ENCODE measurements at places on chromosomes 6 and 20.

DNA sequence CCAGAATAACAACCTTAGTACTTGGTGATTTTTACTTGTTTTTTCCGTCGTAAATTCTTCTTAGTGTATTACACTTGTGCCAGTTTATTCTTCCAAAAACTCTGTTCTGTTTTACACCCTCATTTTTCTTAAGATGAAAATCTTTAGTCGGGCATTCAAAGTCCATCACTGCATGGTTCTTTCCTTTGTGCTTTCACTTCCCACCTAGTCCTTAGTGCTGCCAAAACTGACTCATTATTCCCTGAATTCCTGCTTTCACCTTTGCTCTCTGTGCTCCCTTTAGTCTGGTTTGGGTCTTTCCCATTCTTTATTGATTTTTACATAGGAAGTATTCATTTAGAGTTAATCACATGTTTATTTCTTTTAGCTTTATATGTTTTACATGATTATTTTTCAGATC is 3.3 kb downstream of the TRMT11 start:
- DNase-seq = no peak

DNA sequence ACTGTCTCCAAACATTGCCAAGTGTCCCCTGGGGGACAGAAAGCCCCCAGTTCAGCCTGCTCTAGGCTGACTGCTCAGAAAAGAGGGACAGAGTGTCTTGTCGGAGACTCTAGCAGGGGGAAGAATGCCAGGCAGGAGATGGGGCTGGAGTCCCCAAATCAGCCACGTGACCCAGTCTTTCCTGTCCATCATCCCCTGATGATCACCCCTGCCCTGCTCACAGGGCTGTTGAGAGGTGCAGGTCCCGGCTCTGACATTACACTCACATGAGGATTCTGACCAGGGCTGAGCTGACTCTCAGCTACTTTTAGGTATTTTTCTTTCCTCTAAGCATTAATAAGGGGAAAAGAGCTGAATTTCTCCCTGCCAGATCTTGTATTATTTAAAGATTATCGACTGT is 115.8 kb downstream of the SULF2 start:
- no peak for DNase-seq

DNA sequence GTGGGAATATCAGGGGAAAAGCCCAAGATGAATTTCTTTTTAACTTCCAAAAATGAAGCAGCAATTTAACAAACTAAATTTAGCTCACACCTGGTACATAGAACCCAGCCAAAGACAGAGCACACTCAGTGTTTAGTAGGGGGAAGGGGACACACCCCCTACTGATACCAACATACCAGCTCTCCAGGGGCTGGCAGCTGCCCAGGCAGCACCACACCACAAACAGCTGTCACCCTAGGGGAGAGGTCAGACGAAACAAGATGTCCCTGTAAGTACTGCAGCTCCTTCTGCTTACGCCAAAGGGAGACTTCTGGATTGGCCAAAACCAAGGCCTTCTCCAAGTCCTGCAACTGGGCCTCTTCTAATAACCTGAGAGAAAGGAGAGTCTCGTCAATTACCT is 26.0 kb downstream of the MDN1 start:
- DNase-seq = no peak

GRCh38 chr6:122676146-122676545 is 65.9 kb downstream of the PKIB start:
- DNase-seq = no peak

GRCh38 chr20:52168116-52168515 is 23.5 kb downstream of the ZFP64 start:
- DNase-seq = no peak

GRCh38 chr20:62254021-62254724 is 15.9 kb downstream of the OSBPL2 start:
- no peak for DNase-seq

- DNase-seq = no peak
Measured at GRCh38 chr6:44999066-44999465, 329.1 kb upstream of the RUNX2 start.

GRCh38 chr20:5150226-5151076 is 23.6 kb downstream of the CDS2 start:
- DNase-seq = peak; percentile 32

DNA sequence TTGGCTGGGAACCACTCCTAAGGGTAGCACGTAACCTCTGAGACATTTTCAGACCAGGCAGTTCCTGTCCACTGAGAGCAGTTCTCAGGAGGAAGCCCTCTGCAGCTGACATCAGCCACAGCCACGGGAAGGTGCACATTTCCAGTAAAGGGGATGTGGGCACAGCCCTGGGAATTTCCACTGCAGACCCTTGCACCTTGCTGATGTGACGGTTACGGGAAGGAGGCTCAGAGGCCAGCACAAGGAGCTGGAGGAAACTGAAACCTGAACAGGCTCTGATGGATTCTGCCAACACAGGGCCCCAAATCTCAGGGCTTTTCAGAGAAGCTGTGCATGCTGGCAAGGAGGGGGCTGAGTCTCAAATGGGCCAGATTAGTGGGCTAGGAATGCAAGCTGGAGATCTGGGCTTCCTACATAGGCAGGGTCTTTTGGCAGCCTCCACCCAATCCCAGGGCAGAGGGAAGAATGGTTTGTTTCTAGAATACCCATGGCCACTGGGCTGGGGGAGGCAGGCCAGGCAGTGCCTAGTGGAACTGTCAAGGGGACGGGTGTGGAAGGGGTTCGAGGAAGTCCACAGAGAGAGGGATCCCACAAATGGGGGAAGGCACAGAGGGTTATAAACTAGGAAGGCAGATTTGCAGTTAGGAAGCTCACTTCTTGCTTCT is 14.2 kb downstream of the EBF4 start:
- DNase-seq = no peak

GRCh38 chr6:130831607-130832006 is 4.4 kb downstream of the SMLR1 start:
- no peak for DNase-seq

DNA sequence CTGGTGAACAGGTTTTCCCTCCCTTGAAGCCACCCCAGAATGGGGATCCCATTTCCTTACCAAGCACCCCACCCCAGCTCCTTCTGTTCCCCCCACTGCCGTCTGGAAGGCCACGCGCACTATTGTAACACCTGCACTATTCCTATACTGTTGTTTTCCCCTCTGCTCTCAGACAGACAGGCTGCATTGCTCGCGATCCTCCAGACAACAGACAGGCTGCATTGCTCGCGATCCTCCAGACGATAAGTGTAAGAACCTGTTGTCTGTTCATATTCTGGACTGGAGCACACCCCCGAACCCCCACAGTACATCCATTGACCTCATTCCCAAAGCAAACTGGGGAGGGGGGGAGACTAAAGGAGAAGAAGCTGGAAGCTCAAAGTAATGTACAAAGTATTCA is 72.7 kb downstream of the LY86 start:
- no peak for DNase-seq

GRCh38 chr20:35742741-35743523 is 872 bp upstream of the RBM39 start:
- DNase-seq = peak; percentile 20

DNA sequence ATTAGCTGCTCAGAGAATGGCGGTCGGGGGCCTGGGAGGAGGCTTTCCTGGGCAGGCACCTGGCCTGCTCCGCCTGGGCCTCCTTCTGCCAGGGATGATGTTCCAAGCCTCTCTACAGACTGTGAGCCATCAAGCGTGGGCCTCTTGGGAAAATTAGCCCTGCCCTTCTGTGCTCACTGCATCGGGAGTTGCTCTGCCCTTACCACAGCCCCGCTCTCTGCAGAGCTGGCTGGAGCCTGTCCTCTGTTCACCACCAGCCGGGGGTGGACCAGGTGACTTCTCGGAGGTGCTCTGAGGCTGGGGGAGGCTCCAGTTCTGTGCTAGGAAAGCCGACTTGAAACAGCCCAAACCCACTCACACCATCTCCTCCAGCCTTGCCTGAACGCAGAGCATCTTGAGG is 24.2 kb downstream of the MDGA1 start:
- no peak for DNase-seq

DNA sequence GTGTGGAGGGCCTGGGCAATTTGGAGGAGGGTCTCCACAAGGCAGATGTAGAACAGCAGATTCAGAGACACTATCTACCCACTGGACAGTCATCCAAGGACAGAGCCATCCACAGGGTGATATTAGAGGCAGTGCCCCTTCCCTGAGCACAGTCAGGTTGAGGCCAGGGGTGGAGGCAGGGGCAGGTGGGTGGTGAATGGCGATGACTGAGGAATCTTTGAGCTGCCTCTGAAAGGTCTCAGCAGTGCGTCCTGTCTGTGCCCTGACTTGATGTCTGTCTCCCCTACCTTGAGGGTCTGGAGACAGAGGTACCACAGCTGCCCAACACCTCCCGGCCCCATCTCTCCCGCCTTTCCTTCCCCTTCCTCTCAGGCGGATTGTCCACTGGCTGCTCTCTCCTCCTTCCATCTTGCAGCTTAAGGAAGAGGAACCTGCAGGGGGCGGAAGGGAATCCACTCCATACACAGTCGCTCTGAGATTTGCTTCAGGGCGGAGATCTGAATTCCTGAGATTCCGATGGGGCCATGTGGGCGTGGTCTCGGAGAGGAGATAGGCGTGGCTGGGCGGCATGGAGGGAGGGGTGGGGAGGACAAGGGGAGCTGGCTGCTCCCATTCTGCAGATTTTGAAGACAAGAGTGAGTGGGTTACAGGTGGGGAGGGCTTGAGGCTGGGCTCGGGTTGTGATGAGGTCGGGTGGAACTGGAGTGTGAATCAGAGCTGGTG is 1.7 kb downstream of the MUCL3 start:
- DNase-seq = peak; percentile 66

- peak; percentile 57 for DNase-seq
Measured at GRCh38 chr20:24785141-24786110, 163.6 kb upstream of the CST7 start.

- DNase-seq = no peak
Measured at GRCh38 chr6:106630366-106630765, 988 bp downstream of the QRSL1 start.

DNA sequence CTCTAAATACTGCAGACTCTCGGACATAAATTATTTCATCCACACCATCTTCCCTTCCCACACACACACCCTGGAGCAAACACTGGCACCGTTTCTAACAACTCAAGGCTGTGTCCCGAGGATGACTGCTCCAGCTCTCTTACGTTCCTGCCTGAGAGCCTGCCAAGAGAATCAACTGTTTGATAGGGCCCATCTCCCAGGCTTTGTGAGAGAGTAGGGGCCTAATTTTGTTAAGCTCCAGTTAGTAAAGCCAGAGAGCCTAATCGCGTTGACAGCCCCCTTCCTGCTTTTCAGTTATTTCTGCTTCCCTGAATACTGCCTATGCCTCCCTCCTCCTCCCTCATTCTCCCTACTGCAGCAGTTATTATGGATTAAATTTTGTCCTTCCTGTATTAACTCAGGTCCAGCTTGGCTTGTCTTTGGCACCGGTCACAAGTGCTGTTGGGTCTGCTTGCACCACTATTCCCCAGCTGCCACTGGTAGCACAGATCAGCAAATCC is 118.1 kb upstream of the TMEM181 start:
- no peak for DNase-seq

DNA sequence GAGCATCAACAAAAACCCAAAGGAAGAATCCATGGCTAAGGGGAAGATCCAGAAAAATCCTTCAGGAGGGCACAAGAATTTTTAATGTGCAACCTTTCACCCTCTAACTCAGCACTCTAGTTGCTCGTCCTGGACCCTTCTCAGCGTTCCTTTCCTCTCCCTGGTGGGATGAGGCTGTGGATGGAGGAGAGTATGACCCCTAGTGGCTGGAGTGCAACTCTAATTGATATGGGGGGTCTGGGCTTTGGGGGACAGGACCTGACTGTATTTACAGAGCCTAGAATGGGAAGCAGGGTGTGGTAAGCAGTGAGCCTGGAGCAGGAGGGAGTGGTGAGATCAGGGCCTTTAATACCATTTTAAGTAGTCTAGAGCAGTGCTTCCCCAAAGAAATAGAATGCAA is 83.9 kb upstream of the CEP85L start:
- DNase-seq = no peak

DNA sequence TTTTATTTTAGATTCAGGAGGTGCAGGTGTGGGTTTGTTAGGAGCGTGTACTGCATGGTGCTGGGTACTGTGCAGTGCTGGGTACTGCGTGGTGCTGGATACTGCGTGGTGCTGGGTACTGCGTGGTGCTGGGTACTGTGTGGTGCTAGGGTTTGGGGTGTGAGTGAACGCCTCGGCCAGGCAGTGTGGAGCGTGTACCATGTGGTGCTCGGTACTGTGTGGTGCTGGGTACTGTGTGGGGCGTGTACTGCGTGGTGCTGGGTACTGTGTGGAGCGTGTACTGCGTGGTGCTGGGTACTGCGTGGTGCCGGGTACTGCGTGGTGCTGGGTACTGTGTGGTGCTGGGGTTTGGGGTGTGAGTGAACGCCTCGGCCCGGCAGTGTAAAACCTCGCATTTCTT is 62.9 kb downstream of the WDR27 start:
- DNase-seq = no peak

DNA sequence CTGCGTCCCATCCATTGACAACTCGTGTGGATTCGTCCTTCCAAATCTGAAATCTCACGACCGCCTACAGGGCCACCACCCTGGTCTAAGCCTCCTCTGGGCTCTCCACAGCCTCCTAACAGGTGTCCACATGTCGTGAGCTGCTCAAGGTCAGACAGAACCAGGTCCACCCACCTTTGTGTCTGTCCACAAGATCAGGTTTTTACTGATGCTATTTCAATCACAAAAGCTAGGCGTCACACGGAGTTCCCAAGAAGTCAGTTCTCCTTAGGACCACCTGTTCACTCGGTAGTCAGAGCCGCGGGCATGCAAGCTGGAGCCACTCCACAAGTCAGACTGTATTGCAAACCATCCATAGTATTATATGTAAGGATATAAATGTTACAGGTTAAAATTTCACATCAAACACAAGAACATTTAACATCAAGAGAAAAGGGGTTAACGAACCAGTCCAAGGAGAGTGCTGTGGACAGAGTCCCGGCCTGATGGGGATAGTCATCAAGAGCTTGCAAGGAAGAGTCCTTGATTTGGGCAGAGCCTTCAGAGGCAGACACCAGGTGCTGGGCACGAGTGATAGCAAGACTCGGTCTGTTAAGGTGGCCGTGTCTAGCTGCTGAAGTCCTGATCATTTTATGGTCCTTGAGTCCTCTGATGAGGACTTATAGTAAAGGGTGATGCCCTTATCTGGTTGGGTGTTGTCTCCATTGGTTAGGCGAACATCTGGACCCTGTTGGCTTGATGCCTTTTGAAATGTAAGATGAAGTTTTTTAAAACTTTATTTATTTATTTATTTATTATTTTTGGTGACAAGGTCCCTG is 731 bp upstream of the DNPH1 start:
- DNase-seq = no peak

DNA sequence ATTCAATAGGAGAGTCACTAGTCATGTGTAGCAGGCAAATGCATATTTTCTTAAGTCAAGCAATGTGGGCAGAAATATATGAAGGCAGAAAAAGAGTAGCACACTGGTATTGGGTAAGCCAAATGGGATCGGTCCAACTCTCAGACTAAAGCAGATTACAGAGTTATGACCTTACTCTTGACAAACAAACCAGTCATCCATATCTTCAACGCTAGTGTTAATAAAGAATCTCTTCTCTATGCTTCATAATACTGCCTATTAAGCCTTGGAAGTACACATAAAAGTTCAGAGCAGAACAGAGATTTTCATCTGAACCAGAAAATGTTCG is 320.2 kb upstream of the JARID2 start:
- DNase-seq = no peak
